Urinary bladder (tissue), 4 donors: ENCODE measurements at places on chromosomes 11 and 22. TPM values are rescaled to one million over a fixed set of nuclear protein-coding genes. Genes with fewer than 3 reads are reported as not detected.

- no peak for DNase-seq
These were observed 80.1 kb upstream of the NNMT start for GRCh38 chr11:114215871-114216795.

DNA sequence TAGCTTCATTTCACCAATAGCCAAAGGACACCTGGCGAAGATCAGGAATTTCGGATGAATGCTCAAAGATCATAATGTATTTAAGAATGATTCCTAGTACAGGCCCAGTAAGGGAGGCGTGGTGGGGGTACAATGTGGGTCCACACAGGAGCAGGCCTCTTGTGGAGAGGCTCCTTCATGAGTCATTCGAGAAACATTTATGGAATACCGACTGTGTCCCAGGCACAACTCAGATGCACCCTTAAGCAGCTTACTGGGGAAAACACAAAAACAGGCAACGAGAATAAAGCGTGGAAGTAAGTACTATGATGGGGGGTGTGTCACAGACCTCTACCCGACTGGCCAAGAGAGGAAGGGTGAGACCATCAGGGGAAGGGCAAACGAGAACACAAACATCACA, 44.5 kb downstream of the SMCO4 start:
- no peak for DNase-seq

DNA sequence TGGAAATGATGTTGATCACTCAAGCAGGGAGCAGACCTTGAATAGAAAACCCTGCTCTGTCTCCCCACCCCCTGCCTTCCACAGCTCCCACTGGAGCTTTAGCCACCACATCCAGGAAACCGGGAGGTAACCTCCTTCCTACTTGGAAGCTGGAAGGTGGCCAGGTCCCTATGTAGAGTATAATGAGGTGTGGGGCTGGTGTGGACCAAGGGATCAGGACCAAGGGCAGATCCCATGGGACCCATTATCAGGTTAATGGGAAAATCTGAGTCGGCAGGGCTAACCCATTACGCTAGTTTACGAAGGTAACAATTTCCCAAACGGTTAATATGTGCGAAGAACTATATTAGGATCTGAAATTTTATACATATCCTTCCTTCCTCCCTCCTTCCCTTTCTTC, 321.9 kb downstream of the MIAT start:
- DNase-seq: no peak

MUC5AC gene
- total RNA-seq: not detected

- DNase-seq: no peak
These were observed 19.1 kb downstream of the RPL3 start for GRCh38 chr22:39300186-39300830.

- peak; percentile 61 for DNase-seq
These were observed 49.5 kb downstream of the MCHR1 start for GRCh38 chr22:40728731-40729189.

GPR152 gene
- not detected for total RNA-seq

- no peak for DNase-seq
These were observed 75.3 kb downstream of the C22orf31 start for GRCh38 chr22:28986366-28986765.

- no peak for DNase-seq
These were observed 372.4 kb downstream of the NXPE2 start for GRCh38 chr11:115050756-115051155.

GRCh38 chr11:103960108-103960507, 76.3 kb upstream of the DDI1 start:
- no peak for DNase-seq

TEX54 gene
- not detected for total RNA-seq

- DNase-seq: no peak
These were observed 3.6 kb upstream of the AP2A2 start for GRCh38 chr11:921921-922678.

APIP gene
- 36.6 TPM for total RNA-seq

DNA sequence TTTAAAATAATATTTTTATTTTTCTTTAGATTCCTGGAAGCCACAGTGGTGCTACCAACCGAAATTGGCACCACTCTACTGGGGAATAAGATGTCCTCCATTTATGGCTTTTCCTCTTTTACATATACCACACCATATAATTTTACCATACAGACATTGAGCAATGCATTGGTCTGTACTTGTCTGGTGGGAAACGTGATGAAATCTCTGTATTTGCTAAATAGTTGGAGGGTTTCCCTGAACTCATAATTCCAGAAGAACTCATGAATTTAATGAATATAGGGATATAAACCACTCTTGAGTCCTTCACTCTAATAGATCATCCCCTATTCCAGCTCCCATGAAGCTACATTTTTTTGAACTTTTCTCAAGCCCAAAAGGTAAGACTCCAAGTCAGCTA, 28.0 kb upstream of the MMP13 start:
- no peak for DNase-seq

- no peak for DNase-seq
These were observed 33.5 kb upstream of the RASL10A start for GRCh38 chr22:29348956-29349355.
